ENCODE measurements at places on chromosomes 1 and 21.

DNA sequence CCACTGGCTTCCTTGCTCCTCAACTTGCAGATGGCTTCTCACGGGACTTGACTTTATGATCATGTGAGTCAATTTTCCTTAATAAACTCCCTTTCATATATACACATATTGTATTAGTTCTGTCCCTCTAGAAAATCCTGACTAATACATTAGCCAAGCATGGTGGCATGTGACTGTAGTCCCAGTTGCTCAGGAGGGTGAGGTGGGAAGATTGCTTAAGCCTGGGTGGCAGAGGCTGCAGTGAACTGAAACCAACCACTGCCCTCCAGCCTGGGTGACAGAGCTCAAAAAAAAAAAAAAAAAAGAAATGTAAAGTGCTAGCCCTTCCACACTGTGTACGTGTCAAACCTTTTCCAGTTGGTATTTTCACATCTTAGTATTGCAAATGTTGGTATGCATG lies 857.0 kb downstream of the LTN1 start:
- DNase-seq = no peak

GRCh38 chr21:22223385-22223784 lies 1225.2 kb downstream of the NCAM2 start:
- DNase-seq = no peak

DNA sequence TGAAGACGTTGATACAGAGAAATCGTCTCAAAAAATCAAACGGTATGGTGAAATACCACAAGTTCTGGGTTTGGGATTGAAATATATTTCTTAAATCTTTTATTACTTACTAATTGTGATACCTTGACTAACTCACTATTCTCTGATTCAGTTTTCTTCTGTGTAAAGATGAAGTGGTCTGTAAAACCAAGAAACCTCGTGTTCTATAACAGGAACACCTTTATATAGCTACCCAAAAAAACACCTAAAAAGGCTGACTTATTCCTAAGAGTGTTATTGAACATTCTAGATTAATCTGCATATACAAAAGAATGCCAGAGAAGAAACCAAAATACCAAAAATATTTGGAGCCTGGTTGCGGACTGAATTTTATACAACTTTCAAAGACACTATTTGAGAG lies 721 bp downstream of the LRRIQ3 start:
- no peak for DNase-seq

GRCh38 chr21:45393021-45393420 lies 11.9 kb upstream of the COL18A1 start:
- DNase-seq = no peak

DNA sequence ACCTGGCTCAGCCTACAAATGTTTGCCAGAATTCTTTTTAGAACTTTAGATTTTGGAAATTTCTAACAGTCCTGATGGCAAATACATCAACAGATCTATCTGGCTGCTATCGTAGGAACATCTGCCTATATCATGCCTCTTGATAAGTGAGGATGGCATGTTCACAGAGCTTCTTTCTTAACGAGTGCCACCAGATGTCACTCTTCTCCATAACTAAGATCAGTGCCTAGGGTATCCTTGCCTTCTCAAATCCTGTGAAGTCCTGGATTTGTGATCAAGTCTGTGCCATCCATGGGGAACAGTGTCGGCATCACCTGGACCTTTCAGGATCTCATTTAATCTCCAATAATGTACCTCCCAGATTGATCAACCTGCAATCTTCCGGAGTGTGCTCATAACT lies 36.5 kb upstream of the CD5L start:
- no peak for DNase-seq

GRCh38 chr1:32142446-32143301 lies 34.8 kb downstream of the KPNA6 start:
- no peak for DNase-seq

DNA sequence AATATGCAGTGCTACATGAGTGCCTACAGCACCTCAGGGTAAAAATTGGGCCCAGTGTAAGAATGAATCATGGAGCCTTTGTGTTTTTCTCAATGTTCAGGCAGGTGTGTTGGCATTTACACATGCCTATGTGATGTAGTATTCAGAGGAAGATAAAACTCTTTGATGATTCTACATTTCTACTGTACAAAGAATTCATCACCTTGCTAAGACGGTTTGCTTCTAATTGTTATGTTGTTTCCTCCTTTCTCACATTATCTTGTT lies 867.3 kb downstream of the TTLL7 start:
- DNase-seq = no peak

DNA sequence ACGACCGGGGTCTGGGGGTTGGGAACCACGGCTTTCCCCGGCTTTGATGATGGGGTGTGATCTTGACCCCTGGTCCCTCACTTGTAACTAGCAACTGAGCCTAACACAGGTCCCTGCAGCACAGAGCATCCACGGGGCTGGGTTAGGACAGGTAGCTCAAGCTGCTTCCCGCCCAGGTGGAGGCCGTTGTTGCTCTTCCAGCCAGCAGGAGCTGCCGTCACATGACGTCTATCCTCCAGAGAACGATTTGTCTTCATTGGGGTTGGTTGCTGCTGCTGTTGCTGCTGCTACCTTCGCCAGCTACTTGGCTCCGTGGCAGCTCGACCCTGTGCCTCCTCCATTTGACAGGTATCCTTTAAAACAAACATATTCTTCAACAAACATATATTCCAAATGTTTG lies 74.3 kb upstream of the ADAR start:
- DNase-seq = no peak
